CD4-positive, alpha-beta T cell treated with Interleukin-15 for 1 hour (primary cell): ENCODE measurements at places on chromosomes 5 and 9.

DNA sequence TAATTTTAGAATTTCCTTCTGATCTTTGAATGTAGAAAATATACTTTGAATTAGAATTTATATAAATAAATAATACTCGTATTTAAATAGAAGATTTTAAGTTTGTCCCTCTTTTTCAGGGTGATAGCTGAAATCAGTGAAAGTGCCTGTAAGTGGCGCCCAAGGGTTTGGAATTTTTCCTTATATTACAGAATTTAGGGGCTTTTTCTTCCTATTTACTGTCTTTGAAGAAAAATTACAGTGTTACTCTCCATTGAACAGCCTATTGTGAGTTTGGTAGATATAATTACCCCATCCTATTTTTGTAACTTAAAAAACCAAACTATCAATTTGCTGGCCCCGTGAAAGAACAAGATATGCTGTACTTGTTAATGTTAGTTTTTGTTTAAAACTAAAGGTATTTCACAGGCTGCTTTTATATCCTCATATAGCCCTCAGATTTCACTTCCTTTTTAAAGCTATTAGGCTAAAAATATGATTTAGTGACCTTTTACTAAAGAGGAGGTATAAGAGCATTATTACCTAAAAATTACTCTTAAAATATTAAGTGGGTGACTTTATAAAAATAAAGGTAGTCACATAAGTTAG, 3.2 kb downstream of the MAP3K1 start:
- DNase-seq: no peak

DNA sequence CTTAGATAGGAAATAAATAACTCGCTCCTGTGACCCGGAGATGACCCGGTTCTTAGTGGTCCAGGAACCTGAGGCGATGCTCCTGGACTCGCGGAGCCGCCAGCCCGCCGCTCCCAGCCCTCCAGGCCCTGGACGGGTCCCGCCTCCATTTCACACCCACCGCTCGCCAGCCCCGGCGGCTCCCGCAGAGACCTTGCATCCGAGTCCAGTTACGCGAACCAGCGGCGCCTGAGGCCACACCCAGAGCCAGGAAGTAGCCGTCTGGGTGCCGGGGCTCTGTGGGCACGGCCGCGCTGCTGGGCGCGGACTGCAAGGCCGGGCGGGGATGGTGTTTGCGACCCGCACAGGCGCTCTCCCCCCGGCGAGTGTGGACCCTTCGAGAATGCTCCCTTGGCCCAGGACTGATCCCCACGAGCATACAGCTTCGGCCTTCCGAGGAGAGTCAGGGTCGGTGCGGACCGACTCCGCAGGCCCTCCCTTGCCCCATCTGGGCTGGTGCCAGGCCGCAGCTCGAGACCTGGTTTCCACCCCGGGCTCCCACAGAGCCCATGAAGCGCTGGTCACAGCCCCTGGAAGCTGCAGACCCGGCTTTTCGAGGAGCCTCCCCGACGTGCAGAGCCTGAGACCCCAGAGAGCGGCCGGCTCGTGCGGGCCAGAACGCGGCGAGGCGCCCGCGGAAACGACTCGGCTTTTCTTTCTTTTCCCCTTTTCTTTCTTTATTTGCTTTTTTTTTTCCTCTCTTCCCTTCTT, 5.2 kb upstream of the BARX1 start:
- DNase-seq: no peak

GRCh38 chr5:160938532-160938931, 86.5 kb upstream of the ATP10B start:
- no peak for DNase-seq

GRCh38 chr5:119312403-119312802, 43.4 kb upstream of the TNFAIP8 start:
- no peak for DNase-seq

DNA sequence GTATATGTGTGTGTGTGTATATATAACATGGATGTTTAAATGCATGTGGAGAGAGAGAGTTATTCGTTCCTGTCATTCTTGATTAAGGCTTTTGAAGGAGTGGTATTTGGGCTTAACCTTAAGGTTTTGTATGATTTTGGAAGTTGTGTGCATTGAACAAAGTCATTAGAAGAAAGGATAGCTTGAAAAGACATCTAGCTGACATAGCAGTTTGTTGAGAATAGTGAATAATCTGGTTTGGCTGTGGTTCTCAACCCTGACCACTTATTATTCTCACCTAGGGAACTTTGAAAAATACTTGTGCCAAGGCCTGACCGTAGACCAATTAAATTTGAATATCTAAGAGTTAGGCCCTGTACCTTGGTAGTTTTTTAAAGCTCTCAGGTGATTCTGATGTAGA, 141.1 kb upstream of the SH3GL2 start:
- no peak for DNase-seq

GRCh38 chr9:68997666-68998065, 16.2 kb downstream of the PRKACG start:
- DNase-seq: no peak

- DNase-seq: no peak
Observed at GRCh38 chr9:31776471-31776870, 608.0 kb upstream of the ACO1 start.

DNA sequence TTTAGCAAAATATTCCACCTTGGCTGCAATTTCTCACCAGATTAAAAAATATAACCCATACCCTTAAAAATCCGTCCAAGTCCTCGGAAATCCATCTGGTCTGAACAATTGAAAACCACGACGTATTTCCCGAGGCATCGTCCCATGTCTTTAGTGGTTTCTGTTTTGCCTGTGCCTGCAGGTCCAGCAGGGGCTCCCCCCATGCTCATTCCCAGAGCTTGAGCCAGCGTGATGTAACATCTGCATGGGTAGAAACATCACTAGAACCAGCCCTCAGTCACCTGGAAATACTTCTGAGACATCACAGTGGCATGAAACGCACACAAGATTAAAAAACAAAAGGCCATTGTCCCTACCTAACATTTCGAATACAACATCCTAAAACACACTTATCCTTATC, 114.0 kb downstream of the DNAH5 start:
- DNase-seq: no peak

- DNase-seq: no peak
Observed at GRCh38 chr5:60852940-60853339, 8.9 kb upstream of the ELOVL7 start.

DNA sequence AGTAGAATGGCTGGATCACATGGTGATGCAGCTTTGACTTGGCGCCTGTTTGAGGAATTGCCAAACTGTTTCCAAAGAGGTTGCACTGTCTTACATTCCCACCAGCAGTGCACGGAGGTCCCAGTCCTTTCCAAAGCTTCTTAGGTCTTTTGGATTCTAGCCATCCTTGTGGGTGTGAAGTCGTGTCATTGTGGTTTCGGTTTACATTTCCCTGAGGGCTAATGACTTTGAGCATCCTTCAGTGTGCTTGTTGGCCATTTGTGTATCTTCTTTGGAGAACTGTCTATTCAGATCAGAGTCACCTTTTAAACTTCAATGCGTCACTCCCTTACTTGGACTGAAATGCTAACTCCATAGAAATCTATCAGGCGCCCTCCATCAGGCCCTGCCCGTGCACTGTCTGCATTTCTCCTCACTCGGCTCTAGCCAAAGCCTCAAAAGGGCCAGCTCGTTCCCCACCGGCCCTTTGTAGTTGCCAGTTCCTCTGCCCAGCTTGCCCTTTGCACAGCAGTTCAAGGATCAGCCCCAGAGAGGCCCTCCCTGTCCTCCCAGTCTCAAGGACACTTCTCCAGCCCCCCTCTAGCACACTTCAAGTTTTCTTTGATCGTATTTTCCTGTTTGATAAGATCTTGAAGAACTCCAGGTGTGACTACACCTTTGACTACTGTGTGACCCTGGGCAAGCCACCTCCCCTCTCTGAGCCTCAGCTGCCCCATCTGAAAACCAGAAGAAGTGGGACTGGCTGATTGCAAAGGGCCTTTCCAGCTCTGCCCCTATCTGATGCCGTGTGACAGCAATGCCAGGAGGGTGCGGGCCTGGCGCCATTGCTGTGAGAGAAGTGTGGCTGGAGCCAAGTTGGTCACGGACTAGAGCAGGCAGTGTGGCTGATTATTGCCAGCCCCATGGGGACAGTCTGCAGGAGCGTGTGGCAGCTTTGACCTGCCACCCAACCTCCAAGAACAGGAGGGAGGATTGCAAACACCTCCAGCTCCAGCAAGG, 5.6 kb downstream of the HRH2 start:
- no peak for DNase-seq

- DNase-seq: no peak
Observed at GRCh38 chr5:57072218-57072892, 101.5 kb upstream of the GPBP1 start.

DNA sequence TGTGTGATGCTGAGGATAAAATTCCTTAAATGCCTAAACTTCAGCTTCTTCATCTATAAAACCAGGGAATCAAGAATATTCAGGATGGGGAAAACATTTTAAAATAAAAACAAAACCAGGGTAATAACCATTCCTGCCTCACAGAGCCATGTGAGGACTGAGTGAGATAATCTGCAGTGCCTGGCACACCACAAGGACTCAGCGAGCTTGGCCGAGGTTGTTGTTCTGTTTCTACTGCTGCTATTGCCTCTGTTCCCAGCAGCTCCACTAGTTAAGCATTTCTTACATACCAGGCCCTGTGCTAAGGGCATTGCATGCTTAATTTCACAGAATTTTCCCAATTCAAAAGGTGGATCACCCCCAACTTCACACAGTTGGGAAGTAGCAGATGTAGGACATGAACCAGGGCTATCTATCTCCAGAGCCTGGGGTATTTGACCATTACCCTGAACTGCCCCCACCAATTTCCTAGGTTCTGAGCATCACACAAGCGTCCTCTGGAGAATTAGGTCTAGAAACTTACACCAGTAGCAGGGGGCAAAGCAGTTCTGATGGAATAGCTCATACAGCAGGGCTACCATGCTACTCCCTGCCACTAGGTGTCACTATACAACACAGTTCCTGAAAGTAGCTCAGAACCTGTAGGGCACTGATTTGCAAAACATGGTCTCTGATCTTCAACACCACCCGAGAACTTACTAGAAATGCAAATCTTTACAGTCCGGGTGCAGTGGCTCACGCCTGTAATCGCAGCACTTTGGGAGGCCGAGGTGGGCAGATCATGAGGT, 74.3 kb downstream of the LRSAM1 start:
- peak; percentile 37 for DNase-seq

- no peak for DNase-seq
Observed at GRCh38 chr5:7976411-7977190, 107.7 kb downstream of the MTRR start.
